Uterus (tissue), 4 donors: ENCODE measurements at places on chromosomes 7 and 10. TPM values are rescaled to one million over a fixed set of nuclear protein-coding genes. Genes with fewer than 3 reads are reported as not detected.

ZNF425 gene
- total RNA-seq = 8.8 TPM

ZC3HAV1L gene
- total RNA-seq = 24.8 TPM

TUBAL3 gene
- not detected for total RNA-seq

TEX47 gene
- not detected for total RNA-seq

ENTPD1 gene
- total RNA-seq = 42.4 TPM

NKX2-3 gene
- not detected for total RNA-seq

ASB13 gene
- total RNA-seq = 25.7 TPM

ZWINT gene
- not detected for total RNA-seq

DNA sequence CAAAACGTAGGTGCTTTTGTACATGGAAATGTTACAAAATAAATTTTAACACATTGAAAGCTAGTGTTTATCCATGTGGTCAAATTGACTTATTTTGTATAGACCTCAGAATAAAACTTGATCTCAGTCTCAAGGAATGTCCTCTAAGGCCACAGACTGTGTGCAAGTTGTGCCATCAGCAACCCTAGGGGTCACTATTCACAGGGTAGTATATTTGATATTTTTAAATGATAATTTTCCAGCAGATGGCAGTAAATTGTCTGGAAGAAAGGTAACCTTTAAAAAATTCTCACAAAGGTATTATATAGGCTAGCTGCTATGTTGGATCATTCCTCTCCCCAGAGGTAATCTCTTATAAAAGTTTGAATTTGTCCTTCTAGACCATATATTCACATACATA lies 12.9 kb upstream of the SNX10 start:
- H3K36me3 ChIP-seq = no peaks in the 10 kb centered on the region
- no peak overlapping the region for H3K27ac ChIP-seq
- no peaks in the 10 kb centered on the region for H3K27me3 ChIP-seq
- no peak for DNase-seq
- no peak overlapping the region for H3K4me3 ChIP-seq
- no peaks in the 10 kb centered on the region for H3K4me1 ChIP-seq

GRCh38 chr10:16367621-16368292 lies 69.1 kb upstream of the PTER start:
- H3K4me3 ChIP-seq = no peak overlapping the region
- no peak overlapping the region for H3K27ac ChIP-seq
- no peaks in the 10 kb centered on the region for H3K36me3 ChIP-seq
- no peak for DNase-seq

DNA sequence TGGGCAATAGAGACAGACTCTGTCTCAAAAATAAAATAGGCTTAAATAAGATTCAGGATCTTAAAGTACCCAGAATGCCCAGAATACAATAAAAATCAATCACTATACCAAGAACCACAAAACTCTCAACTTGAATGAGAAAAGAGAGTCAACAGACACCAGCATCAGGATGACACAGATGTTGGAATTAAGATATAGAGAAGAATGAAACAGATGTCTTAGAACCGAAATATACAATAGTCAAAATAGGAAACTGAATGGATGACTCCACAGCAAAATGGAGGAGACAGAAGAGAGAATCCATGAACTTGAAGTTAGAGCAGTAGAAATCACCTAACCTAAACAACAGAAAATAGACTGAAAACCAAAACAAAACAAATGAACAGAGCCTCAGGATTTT lies 29.6 kb downstream of the POR start:
- no peaks in the 10 kb centered on the region for H3K27me3 ChIP-seq
- H3K4me1 ChIP-seq = no peaks in the 10 kb centered on the region
- H3K4me3 ChIP-seq = no peak overlapping the region
- H3K36me3 ChIP-seq = no peaks in the 10 kb centered on the region
- DNase-seq = no peak
- H3K27ac ChIP-seq = no peak overlapping the region

GRCh38 chr7:122219253-122219865 lies 75.3 kb upstream of the AASS start:
- no peaks in the 10 kb centered on the region for H3K36me3 ChIP-seq
- no peak for DNase-seq
- H3K27ac ChIP-seq = no peak overlapping the region
- H3K4me3 ChIP-seq = no peak overlapping the region

GRCh38 chr7:124033095-124033806 lies 384 bp upstream of the TMEM229A start:
- DNase-seq = no peak
- H3K4me1 ChIP-seq = no peaks in the 10 kb centered on the region
- H3K36me3 ChIP-seq = no peaks in the 10 kb centered on the region
- no peak overlapping the region for H3K27ac ChIP-seq
- H3K27me3 ChIP-seq = no peaks in the 10 kb centered on the region

DNA sequence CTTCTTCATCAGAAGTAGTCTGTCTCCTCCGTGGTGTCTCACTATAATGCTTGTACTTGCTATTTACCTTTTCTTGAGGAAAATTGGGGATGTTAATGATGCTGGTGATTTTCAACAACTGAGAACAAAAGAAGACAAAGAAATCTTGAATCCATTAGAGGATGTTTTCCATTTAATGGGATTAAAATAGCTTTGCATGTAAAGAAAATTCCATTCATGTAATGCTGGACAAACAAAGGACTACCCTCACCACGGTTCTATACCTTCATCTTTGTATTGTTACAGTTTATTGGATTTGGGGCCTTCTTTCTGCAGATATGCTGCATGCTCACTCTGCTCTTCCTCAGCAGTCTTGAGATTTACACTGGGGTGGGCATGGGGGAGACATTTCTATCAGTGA lies 128.4 kb downstream of the WNT2 start:
- no peaks in the 10 kb centered on the region for H3K27me3 ChIP-seq
- no peak overlapping the region for H3K27ac ChIP-seq
- H3K36me3 ChIP-seq = no peaks in the 10 kb centered on the region
- no peak for DNase-seq

GRCh38 chr10:122282909-122283308 lies 11.8 kb downstream of the BTBD16 start:
- no peak overlapping the region for H3K27ac ChIP-seq
- no peak for DNase-seq
- H3K4me1 ChIP-seq = no peaks in the 10 kb centered on the region
- no peaks in the 10 kb centered on the region for H3K27me3 ChIP-seq

- no peaks in the 10 kb centered on the region for H3K4me1 ChIP-seq
- H3K27me3 ChIP-seq = no peaks in the 10 kb centered on the region
- no peaks in the 10 kb centered on the region for H3K36me3 ChIP-seq
- DNase-seq = no peak
- H3K4me3 ChIP-seq = no peak overlapping the region
Observed at GRCh38 chr10:106682175-106682574, 482.3 kb downstream of the SORCS1 start.

DNA sequence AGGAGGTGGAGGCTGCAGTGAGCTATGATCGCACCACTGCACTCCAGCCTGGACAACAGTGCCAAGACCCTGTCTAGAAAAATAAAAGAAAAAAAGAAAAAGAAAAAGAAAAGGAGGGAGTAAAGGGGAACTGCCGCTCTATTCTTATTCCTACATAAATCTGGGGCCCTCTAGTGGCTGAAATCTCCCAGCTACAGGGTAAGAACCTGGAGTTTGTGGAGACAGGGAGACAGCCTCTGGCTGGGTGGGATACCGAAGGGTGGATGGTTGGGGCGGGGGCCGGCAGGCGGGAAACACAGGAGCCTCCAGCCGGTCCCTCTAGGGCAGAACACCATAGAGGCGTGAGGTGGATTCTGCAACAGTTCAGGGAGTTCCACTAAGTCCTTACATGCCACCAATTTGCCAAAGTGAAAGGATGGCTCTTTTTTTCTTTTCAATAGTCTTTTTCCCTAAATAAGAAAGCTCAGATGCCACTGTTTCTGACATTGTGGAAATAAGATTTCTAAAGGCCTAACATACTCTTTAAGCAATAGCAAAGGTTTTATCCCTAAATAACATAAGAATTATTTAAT lies 117.3 kb downstream of the SVIL start:
- H3K27ac ChIP-seq = no peak overlapping the region
- no peak for DNase-seq
- H3K4me3 ChIP-seq = no peak overlapping the region
- no peaks in the 10 kb centered on the region for H3K27me3 ChIP-seq

- H3K4me3 ChIP-seq = no peak overlapping the region
- H3K36me3 ChIP-seq = no peaks in the 10 kb centered on the region
- no peak overlapping the region for H3K27ac ChIP-seq
- no peaks in the 10 kb centered on the region for H3K4me1 ChIP-seq
Observed at GRCh38 chr10:110372656-110373055, 67.9 kb upstream of the SMNDC1 start.

DNA sequence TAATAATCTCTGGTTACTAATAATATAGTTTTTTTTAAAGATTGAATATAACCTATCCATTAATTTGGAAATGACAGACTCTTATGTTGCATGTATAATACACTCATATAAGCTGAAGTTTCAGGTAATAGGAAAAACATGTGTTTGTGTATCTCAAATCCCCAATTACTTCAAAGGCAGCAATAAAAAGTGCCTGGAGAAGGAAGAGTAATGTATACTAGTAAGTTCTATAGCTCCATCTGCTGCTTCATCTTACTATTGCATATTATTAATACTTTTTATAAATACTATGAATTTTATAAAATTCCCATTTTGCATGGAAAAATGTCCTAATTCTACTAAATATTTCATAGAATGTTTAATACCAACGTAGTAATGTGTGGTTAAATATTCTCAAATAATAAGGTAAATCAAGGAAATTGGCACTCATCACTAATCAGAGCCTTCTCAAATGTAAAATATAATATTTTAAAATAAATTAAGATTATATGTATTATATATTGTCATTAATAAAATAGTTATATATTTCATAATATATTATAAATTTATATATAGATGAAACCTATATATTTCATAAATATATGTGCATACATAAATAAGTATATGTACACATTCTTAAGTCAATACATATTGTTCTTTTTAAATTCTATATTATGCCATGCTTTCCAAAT lies 311.9 kb downstream of the HGF start:
- no peaks in the 10 kb centered on the region for H3K4me1 ChIP-seq
- H3K27ac ChIP-seq = no peak overlapping the region
- no peak for DNase-seq
- H3K4me3 ChIP-seq = no peak overlapping the region
- H3K27me3 ChIP-seq = no peaks in the 10 kb centered on the region

- H3K27ac ChIP-seq = no peak overlapping the region
- no peaks in the 10 kb centered on the region for H3K27me3 ChIP-seq
- DNase-seq = peak; percentile 59
- no peaks in the 10 kb centered on the region for H3K36me3 ChIP-seq
- H3K4me3 ChIP-seq = no peak overlapping the region
Observed at GRCh38 chr10:33706191-33706590, 371.7 kb upstream of the NRP1 start.

DNA sequence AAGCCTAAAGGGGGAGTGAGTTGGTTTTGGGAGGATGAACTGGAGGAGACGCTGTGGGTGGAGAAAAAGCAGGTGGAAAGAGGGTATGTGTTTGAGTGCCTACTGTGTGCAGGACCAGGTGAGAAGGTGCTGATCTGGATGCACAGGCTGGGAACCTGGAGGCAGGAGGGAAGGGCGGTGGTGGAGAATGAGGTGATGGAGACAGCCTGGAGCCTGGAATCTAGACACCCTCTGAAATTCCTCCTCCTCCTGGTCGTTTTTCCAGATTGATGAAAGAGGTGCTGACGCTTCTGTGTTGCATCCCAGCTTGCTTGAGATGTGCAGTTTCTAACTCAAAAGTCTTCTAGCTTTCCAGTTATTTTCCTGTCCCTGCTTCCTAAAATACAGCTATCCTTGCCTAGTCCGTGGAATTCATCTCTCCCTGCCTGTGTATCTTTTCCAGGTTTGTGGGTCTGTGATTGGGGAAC lies 67.5 kb downstream of the LRMDA start:
- no peak overlapping the region for H3K4me3 ChIP-seq
